NCI-H187 treated with DMSO at 0.1 percent for 48 hours (cell line): ENCODE measurements at places on chromosomes 1 and 21.

DNA sequence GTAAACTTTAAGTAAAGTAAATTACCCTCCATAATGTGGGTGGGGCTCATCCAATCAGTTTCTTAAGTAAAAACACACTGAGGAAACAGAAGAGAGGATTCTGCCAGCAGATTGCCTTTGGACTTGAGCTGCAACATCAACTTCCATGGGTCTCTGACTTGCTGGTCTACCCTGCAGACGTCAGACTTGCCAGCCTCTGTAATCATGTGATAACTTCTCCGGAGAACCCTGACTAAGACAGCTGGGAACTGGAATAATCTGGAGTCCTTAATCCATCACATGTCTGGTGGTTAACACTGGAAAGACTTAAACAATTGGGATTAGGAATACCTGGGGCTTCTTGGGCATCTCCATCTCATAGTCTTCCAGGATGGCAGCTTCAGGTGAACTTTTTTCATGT, 13.2 kb upstream of the CEP350 start:
- no peak for DNase-seq

GRCh38 chr21:29650523-29651022, 289.2 kb downstream of the GRIK1 start:
- no peak for DNase-seq

GRCh38 chr21:25942135-25942534, 207.4 kb downstream of the GABPA start:
- no peak for DNase-seq

DNA sequence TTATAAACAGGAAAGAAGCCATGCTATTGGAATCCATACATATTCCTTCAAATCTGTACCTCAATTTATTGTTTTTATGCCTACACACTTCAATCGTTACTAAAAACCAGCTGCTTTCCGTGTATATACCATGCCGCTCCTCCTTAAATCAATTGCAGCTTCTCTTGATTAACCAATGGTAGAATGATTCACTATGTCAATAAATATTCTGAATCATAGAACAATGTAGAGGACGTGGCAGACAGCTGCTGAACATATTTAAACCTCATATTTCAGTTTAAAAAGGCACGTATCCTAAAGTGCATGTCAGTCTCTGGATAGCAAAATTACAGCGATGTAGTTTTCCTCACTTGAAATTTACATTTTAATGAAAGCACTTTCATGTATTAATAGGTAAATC, 100.4 kb downstream of the MRPL39 start:
- DNase-seq: no peak

GRCh38 chr1:41102653-41103052, 81.1 kb upstream of the SLFNL1 start:
- no peak for DNase-seq

DNA sequence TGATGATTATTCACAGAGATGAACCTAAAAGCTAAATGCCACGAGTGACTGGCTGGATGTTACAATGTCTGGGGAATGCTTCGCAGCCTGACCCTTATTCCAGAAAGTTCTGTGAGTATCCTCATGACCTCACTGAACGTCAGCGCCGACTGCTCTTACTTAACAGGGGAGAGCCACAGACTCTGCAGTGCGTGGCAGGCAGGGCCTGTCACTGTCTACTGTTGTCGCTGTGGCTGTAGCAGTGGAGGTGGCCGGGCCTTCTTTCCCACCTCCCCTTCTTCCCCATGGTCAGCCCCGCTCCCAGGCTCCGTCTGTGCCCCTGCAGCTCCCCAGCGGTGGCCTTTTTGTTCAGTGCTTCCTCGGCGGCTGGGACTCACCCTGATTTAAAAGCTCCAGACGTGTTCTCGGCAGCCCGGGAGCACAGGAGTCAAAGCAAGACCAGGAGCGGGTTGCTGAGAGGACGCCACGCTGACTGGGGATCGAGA, 52.2 kb upstream of the TARBP1 start:
- no peak for DNase-seq

DNA sequence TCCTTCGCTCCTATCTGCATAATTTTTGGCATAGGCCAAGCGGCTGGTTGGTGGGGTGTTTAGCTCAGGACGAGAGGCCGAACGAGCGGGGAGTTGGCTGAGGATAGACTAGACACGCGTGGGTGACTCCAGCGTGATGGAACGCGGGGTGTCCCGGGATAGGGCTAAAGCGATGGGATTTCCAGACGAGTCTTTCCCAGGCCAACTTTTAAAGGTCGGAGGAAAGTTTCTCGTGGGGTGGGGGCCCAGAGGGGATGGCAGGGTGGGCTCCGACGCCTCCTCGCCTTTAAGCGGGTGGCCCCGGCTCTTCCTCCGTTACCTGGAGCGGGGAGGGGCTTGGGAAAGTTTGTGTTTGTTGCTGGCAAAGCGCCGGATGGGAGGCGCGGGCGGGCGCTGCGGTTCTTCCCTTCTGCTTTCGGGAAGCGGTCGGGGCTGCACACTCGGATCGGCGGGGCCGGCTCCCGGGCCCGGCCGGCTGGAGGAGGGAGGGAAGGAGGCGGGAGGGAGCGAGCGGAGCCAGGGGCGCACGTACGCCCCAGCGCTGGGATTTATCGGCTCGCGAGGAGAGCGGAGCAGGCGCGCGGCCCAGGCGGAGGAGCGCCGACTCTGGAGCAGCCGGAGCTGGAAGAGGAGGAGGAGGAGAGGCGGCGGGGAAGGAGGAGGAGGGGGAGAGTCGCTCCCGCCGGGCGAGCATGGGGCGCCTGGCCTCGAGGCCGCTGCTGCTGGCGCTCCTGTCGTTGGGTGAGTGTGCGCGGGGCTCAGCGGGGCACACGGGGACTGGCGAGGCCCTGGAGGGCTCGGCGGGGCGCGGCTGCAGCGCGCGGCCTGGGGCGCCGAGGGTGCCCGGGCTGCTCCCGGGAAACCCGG, at the start of gene PTGFRN:
Gene PTGFRN (plus strand): TSS at position 405 of the 867 bp plus-strand sequence. CDS start 288 bp downstream, at position 693.
- no peak for DNase-seq

DNA sequence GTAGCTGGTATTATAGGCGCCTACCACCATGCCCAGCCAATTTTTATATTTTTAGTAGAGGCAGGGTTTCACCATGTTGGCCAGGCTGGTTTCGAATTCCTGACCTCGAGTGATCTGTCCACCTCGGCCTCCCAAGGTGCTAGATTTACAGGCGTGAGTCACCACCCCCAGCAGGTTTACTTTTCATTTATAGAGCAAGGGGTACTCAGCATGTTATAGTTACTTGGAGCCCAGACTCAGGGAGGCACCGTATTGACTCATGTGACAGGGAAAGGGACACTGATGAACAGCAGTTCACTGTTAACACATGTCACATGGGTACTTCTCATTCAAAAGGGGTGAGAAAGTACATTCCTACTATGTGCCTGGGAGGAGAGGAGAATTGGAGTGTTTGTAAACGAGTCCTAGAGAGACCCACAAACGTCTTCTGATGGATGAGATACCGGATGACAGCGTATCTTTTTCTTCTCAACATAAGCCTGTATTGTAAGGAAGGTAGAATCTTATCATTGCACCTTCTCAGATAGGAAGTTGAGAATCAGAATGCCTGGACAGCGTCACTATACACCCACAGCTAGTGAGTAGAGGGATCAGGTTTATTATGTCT, 510.0 kb downstream of the USP25 start:
- DNase-seq: no peak

DNA sequence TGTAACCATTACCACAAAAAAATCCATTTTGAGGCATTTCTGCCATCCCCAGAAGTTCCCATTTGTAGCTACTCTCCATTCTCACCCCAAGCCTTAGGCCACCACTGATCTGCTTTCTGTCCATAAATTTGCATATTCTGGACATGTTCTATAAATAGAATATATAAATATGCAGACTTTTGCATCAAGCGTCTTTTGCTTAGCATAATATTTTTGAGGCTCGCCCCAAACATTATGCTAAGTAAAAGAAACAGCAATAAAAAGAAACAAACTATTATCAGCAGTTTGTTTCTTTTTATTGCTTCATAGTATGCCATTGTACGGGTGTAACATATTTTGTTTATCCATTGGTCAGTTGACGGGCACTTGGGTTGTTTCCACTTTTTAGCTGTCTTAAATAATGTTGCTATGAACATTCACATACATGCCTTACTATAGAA, 7.9 kb downstream of the TFAP2E start:
- DNase-seq: no peak

- no peak for DNase-seq
Measured at GRCh38 chr1:51574796-51575195, 42.1 kb upstream of the OSBPL9 start.

DNA sequence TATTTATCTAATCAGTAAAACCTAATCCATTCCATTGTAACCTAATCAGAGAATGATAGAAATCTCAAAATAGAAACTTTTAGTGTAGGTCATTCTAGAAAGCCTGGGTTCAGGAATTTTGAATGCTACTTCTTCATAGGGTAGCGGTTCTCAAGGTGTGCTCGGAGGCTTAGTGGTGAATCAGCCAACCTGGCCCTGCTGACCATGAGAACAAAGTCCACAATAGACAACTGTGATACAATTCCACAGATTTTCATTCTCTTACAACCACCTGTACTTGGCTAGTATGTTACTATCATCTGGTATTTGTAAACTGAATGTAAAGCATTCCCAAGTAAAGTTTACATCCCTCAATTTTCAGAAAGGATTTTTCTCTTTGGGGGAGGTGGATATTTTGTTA, 7.5 kb upstream of the PUM1 start:
- DNase-seq: no peak

- no peak for DNase-seq
Measured at GRCh38 chr1:24939675-24940193, 9.7 kb upstream of the RUNX3 start.

DNA sequence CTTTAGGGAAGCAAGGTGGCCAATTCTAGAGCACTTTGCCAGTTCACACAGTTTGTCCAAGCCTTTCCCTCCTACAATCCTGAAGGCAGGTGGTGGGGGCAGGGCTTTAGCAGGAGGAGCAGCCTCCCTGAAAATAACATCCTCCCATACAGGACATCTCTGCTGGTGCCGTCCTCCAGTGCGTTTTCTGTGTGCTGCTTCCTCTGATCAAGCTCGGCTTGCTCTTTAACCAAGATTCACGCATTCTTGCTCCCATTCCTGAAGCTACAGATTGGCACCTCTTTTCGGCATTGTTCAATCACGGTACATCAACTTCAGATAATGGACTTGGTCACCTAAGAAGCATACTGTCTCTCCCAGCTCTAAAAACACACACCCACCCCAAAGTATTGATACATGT, 7.5 kb upstream of the DPT start:
- DNase-seq: no peak

DNA sequence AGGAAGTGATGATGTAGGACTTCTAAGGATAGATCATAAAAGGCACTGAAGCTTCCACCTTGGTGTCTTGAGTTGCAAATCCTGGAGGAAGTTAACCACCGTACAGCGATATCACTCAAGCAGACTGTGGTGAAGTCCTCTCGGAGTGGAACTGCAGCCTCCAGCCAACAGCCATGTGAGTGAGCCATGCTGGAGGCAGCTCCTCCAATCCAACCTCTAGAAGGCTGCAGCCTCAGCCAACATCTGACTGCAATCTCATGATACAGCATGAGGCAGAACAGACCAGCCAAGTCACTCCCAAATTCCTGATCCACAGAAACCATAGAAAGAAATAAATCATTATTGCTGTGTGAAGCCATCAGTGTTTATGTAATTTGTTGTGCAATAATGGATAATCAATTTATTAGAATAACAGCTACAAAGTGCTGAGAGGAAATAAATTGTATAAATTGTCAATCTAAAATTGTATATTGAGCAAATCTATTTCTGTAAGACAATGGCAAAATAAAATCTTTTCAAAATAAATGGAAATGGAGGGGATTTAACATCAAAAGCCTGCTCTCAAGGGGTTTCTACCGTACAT, 65.0 kb downstream of the PRSS38 start:
- DNase-seq: no peak

- no peak for DNase-seq
Measured at GRCh38 chr1:188241629-188242028, 1412.9 kb downstream of the PLA2G4A start.

- DNase-seq: no peak
Measured at GRCh38 chr21:44487831-44488230, 32.5 kb downstream of the LRRC3 start.

GRCh38 chr1:116253566-116254382, 119.3 kb upstream of the ATP1A1 start:
- DNase-seq: no peak

DNA sequence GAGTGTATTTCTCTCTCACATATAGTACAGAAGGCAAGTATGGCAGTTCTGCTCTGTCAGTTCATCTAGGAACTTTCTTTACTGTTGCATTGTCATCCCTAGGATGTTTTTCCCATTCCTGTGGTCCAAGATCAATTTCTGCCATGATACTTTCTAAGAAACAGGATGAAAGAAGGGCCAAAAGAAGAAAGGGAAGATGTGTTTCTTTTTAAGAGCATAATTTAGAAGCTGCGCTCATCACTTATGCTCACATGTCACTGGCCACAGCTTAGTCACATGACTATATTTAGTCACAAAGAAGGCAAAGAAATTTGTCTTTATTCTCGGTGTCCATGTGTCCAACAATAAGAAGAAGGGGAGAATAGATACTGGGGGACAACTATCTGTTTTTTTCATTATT, 7.0 kb upstream of the MAST2 start:
- no peak for DNase-seq

DNA sequence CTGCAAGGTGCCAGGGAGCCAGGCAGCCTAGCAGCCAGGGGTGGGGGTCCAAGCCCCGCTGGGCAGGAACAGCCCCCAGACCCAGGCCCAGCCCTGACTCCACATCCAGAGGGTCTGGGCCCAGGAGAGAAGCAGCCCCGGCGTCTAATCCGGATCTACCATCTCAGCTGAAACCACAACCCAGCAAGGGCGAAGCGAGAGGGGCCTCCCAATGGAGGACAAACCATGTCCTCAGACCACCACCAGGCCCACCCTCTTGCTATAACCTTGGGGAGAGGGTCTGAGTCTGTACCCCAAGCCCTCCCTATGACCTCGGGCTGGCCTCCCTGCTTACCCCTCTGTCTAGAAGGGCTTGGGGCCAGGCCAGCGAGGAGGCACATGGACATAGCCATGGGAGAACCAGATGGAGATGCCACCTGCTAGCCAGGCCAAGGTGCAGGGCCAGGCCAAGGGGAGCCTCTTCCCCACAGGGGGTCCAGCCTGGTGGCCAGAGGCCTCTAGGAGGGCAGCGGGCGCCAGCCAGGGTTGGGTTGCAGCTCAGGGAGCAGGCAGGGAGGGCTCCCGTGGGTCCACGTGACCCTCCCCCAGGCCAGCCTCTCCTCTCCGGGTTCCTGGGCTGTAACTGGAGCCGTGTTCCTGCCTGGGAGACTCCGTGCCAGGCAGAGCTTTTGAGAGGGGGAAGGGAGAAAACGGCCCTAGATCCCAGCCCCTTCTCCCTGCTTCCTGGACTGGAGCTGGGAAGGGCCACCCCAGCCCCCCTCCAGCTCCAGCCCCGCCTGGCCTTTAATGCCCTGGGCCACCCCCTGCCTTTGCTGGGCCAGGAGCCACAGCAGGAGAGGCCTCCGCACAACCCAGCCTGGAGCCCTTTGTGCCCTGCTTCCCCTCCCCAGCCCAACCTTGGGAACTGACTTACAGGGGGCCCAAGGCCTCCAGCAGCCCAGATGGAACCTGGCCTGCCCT, 2.5 kb downstream of the WNT9A start:
- peak; percentile 16 for DNase-seq
